ENCODE measurements at places on chromosomes 12 and 14.

DNA sequence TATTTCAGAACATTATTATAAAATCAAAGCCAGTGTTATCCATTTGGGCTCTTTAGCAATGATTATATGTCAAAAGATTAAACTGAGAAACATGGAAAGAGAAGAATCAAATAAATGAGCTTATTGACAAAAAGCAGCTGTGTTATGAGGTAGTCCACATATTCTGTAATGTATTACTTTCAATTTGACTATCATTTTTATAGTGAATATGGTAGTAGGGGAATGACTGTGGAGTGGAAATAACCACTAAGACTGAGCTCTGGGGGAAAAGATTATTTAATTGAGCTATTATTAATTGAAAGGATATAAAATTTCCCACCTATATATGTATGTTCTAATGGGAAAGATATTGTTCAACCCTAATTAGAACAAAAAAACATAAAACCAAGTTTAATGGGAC is 381.3 kb downstream of the TMTC2 start:
- DNase-seq: no peak

GRCh38 chr14:100416921-100417860 is 94.1 kb downstream of the SLC25A47 start:
- DNase-seq: peak; percentile 88

GRCh38 chr12:12219664-12220063 is 47.2 kb downstream of the LRP6 start:
- DNase-seq: no peak

GRCh38 chr12:62210422-62210821 is 49.8 kb upstream of the USP15 start:
- DNase-seq: peak; percentile 50

- peak; percentile 38 for DNase-seq
These were observed 645 bp downstream of the JDP2 start for GRCh38 chr14:75428230-75429104.

DNA sequence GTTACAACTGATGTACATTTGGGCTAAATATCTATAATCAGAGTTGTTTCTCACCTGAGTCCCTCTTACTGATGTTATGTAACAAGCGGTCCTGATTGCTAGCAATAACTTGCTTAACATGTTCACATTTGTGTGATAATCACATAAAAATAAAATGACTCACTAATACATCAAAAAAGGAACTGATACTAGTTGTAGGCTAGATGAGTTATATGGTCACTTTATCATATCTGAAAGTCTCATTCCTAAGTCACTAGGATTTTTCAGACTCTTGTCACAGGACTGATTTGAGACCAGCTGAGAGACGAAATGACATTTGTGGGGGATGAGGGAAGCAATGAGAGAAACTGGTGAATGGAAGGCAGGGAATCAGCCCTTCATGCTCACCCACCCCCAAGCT is 34.3 kb downstream of the NKX2-1 start:
- DNase-seq: no peak
